ENCODE measurements at places on chromosomes 4 and X.
A peak's percentile ranks its signal among the peaks of the same experiment; 100 is the strongest.

GRCh38 chr4:105991726-105992125 lies 96.5 kb downstream of the NPNT start:
- no peak overlapping the region for H3K27ac ChIP-seq
- H3K4me1 ChIP-seq = no peaks in the 10 kb centered on the region
- no peak for DNase-seq
- H3K4me3 ChIP-seq = no peak overlapping the region
- H3K27me3 ChIP-seq = no peaks in the 10 kb centered on the region

- no peak overlapping the region for H3K27ac ChIP-seq
- no peak overlapping the region for H3K4me3 ChIP-seq
- no peaks in the 10 kb centered on the region for H3K27me3 ChIP-seq
- H3K36me3 ChIP-seq = no peaks in the 10 kb centered on the region
- no peaks in the 10 kb centered on the region for H3K4me1 ChIP-seq
- DNase-seq = no peak
Observed at GRCh38 chr4:24174602-24175001, 284.8 kb upstream of the PPARGC1A start.

GRCh38 chrX:37603938-37604409 lies 32.5 kb downstream of the LANCL3 start:
- H3K27ac ChIP-seq = no peak overlapping the region
- DNase-seq = no peak
- no peaks in the 10 kb centered on the region for H3K36me3 ChIP-seq
- H3K4me3 ChIP-seq = no peak overlapping the region
- no peaks in the 10 kb centered on the region for H3K27me3 ChIP-seq
- H3K4me1 ChIP-seq = no peaks in the 10 kb centered on the region

GRCh38 chr4:109395694-109396093 lies 37.9 kb upstream of the SEC24B start:
- no peak overlapping the region for H3K4me3 ChIP-seq
- H3K27me3 ChIP-seq = peaks cover 3% of the 10 kb centered on the region
- no peak overlapping the region for H3K27ac ChIP-seq
- no peaks in the 10 kb centered on the region for H3K36me3 ChIP-seq
- no peaks in the 10 kb centered on the region for H3K4me1 ChIP-seq
- DNase-seq = no peak

DNA sequence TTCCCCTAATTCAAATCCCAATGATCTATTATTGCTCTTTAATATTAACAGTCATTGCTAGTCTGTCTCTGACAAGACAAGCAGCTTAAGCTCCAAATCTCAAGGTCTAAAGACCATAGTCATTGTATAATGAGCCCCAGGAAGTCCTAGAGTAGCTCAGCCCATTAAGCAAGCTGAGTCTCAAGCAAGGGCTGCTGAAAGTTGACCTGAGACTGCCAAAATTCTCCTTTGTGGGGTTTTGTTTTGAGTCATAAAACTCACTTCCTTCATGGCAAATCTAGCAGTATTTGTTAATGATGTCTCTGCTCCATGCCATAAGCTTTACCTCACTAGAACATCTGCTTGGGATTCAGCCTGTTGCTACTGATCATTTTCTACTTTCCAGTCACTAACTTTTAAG lies 313.2 kb downstream of the ANTXR2 start:
- H3K27ac ChIP-seq = no peak overlapping the region
- H3K36me3 ChIP-seq = no peaks in the 10 kb centered on the region
- H3K27me3 ChIP-seq = no peaks in the 10 kb centered on the region
- H3K4me3 ChIP-seq = no peak overlapping the region
- no peaks in the 10 kb centered on the region for H3K4me1 ChIP-seq

GRCh38 chrX:40987413-40987812 lies 97.8 kb upstream of the USP9X start:
- no peaks in the 10 kb centered on the region for H3K4me1 ChIP-seq
- H3K27ac ChIP-seq = no peak overlapping the region
- DNase-seq = no peak
- H3K27me3 ChIP-seq = no peaks in the 10 kb centered on the region

DNA sequence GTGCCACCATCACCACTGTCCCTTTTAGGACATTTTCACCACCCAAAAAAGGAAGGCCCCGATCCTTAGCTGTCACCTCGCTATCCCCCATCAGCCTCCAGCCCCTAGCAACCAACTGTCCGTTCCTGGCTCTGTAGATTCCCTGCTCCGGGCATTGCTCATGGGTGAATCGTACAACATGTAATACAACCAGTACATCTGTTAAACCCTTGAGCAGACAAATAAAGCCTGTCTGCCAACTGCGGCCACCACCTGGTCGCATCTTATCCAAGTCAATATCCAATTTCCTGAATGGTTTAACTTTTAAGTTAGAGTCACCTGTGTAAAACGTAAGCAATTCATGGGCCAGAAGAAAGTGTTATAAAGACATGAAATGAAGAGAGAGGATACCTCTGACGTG lies 251.9 kb downstream of the AFAP1 start:
- DNase-seq = no peak
- no peaks in the 10 kb centered on the region for H3K4me1 ChIP-seq
- no peaks in the 10 kb centered on the region for H3K27me3 ChIP-seq
- H3K36me3 ChIP-seq = no peaks in the 10 kb centered on the region

GRCh38 chr4:75412746-75413145 lies 101.5 kb downstream of the RCHY1 start:
- no peak overlapping the region for H3K27ac ChIP-seq
- no peak for DNase-seq
- no peaks in the 10 kb centered on the region for H3K36me3 ChIP-seq
- no peaks in the 10 kb centered on the region for H3K4me1 ChIP-seq

GRCh38 chrX:82384401-82384800 lies 1123.7 kb upstream of the POU3F4 start:
- no peaks in the 10 kb centered on the region for H3K27me3 ChIP-seq
- H3K4me1 ChIP-seq = no peaks in the 10 kb centered on the region
- no peak for DNase-seq
- H3K27ac ChIP-seq = no peak overlapping the region
- no peaks in the 10 kb centered on the region for H3K36me3 ChIP-seq

DNA sequence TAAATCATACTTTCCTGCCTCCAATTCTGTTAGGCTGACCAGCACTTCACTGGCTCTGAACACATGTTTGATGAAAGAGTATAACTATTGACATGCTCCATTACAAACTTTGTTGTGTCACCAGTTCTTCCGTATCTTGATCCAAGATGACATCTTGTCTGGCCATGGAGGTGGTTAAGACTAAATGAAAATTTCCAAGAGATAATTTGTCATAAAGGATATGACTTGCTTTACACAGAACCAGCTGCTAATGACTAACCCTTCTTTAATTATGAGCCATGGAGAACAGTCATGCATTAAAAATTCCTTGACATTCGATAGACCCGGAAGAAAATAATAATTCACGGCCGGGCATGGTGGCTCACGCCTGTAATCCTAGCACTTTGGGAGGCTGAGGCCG lies 17.7 kb upstream of the N4BP2 start:
- no peaks in the 10 kb centered on the region for H3K27me3 ChIP-seq
- H3K4me3 ChIP-seq = no peak overlapping the region
- no peak for DNase-seq
- H3K4me1 ChIP-seq = no peaks in the 10 kb centered on the region
- no peaks in the 10 kb centered on the region for H3K36me3 ChIP-seq

DNA sequence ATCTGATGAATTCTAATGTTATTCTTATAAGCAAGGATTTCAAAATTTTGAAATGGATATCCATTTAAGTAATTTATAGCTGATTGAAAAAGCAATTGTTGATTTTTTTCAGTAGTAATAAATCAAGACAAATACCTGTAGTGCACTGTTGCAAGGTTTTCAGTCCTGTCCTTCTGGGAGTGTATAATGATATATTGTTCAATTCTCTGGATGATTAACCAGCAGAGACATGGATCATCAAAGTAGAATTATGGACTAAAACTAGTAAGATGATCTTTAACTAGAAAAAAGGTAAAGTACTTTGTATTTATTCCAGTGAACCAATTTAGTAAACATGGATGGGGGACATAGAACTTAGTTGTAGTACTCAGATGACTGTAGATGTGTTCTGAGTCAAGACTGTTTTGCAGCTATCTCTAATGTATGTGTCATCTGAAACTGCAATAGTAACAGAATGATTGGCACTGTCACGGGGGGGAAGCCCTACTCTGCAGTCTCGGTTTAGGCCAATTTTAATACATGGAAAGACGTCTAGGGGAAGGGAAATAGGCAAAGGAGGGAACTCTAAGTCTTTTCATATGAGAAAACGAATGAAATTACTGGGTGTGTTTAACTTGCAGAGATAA lies 121.9 kb downstream of the GLRA3 start:
- H3K4me1 ChIP-seq = no peaks in the 10 kb centered on the region
- H3K27me3 ChIP-seq = no peaks in the 10 kb centered on the region
- H3K4me3 ChIP-seq = no peak overlapping the region

GRCh38 chrX:124388562-124388961 lies 42.2 kb downstream of the SH2D1A start:
- H3K36me3 ChIP-seq = no peaks in the 10 kb centered on the region
- no peak overlapping the region for H3K27ac ChIP-seq
- no peaks in the 10 kb centered on the region for H3K27me3 ChIP-seq
- DNase-seq = peak; percentile 47

- no peak overlapping the region for H3K27ac ChIP-seq
- H3K4me3 ChIP-seq = no peak overlapping the region
- DNase-seq = no peak
- no peaks in the 10 kb centered on the region for H3K4me1 ChIP-seq
Observed at GRCh38 chr4:16834814-16835213, 63.6 kb downstream of the LDB2 start.

DNA sequence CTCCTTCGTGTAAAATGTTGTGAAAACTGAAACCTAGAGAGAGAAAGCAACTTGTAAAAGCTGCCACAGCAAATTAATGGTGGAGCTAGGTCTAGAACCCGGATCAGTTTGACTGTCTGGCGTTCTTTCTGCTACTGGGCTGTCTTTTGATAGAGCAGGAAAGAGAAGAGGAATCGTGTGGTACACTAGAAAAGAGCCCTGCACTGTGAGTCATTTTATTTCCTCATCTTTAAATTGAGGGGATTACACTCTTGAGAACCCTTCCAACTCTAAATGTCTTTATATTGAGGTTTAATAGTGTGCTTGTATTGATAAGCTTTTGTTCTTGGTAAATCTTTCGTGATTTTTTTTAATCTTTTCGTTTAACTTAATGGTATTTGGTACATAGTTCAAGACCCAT lies 4.3 kb downstream of the WDR44 start:
- H3K36me3 ChIP-seq = no peaks in the 10 kb centered on the region
- no peak overlapping the region for H3K4me3 ChIP-seq
- peaks cover 40% of the 10 kb centered on the region for H3K4me1 ChIP-seq
- H3K27me3 ChIP-seq = no peaks in the 10 kb centered on the region
- DNase-seq = no peak

GRCh38 chr4:114282937-114283336 lies 303.5 kb upstream of the ARSJ start:
- no peak overlapping the region for H3K4me3 ChIP-seq
- DNase-seq = no peak
- no peaks in the 10 kb centered on the region for H3K27me3 ChIP-seq
- no peaks in the 10 kb centered on the region for H3K4me1 ChIP-seq

- H3K4me3 ChIP-seq = no peak overlapping the region
- H3K27ac ChIP-seq = no peak overlapping the region
- no peaks in the 10 kb centered on the region for H3K4me1 ChIP-seq
- H3K27me3 ChIP-seq = no peaks in the 10 kb centered on the region
Observed at GRCh38 chr4:8544741-8545438, 35.3 kb upstream of the GPR78 start.

DNA sequence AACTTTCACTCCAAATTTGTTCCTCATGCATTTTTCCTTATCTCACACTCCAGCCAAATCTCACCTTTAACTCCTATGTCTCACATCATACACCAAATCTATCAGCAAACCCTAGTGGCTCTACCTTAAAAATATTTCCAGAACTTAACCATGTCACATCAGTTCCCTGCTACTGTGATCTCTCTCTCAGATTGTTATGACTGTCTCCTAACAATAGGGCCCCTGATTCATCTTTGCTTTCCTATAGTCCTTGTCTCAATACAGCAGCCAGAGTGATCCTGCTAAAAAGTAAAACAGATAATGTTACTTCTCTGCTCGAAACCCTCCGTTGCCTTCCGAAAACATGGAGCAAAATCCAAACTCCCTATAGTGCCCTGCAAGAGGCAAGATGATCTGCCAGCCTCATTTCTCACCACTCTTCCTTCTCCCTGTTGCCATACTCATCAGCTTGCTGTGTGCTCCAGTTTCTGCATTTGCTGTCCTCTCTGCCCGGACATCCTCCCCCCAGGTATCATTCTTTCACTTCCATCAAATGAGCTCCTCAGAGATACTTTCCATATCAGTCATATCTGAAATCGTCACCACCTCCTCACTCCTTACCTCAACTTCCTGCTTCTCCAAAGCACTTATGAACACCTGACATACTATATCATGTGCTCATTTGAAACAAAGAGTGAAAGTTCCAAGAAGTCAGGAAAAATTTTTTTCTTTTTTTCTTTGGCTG lies 293.4 kb upstream of the NR3C2 start:
- no peaks in the 10 kb centered on the region for H3K27me3 ChIP-seq
- no peaks in the 10 kb centered on the region for H3K36me3 ChIP-seq
- DNase-seq = no peak
- no peak overlapping the region for H3K4me3 ChIP-seq
- H3K4me1 ChIP-seq = no peaks in the 10 kb centered on the region
- H3K27ac ChIP-seq = no peak overlapping the region

GRCh38 chr4:123297836-123298235 lies 98.8 kb upstream of the SPRY1 start:
- H3K36me3 ChIP-seq = no peaks in the 10 kb centered on the region
- DNase-seq = no peak
- H3K27ac ChIP-seq = no peak overlapping the region
- no peak overlapping the region for H3K4me3 ChIP-seq
- H3K4me1 ChIP-seq = no peaks in the 10 kb centered on the region
- no peaks in the 10 kb centered on the region for H3K27me3 ChIP-seq

DNA sequence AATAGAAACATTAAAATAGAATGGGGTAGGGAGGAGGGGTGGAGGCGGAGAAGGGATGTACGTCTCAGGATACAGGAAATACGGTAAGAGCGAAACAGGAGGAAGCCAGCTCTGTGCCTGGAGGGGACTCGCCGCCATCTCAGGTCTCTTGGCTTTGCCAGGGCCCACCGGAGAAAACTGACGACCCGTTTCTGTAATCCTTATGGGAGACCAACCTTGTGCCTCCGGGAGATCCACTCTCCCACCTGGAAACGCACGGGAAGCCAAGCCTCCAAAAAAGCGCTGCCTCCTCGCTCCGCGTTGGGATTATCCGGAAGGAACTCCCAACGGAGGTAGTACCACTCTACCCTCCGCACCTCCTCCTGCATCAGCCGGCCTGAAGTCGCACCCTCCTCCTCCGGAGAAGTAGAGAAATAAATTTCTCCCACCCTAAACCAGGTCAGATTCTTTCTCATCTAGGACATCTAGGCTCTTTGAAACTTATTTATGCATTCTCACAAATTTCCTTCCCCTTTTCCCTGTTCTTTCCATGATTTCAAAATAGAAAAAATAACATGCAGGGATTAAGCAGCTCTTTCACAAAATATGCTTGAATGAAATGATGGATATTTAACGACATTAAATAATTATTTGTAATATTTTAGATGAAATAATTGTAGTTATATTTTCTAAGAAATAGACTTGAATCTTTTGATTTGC lies at the start of gene NBDY:
Gene NBDY, plus strand, starts transcription at position 92 of the 699 bp plus-strand sequence. Its CDS starts 111 bp downstream, at position 203.
- peak within 1 kb of the TSS; percentile 94 for H3K4me3 ChIP-seq
- H3K27ac ChIP-seq = peak within 1 kb of the TSS; percentile 95
- no peaks in the 10 kb centered on the region for H3K27me3 ChIP-seq

All from naive thymus-derived CD4-positive, alpha-beta T cell (primary cell).